ENCODE measurements at places on chromosomes 7 and 10.

DNA sequence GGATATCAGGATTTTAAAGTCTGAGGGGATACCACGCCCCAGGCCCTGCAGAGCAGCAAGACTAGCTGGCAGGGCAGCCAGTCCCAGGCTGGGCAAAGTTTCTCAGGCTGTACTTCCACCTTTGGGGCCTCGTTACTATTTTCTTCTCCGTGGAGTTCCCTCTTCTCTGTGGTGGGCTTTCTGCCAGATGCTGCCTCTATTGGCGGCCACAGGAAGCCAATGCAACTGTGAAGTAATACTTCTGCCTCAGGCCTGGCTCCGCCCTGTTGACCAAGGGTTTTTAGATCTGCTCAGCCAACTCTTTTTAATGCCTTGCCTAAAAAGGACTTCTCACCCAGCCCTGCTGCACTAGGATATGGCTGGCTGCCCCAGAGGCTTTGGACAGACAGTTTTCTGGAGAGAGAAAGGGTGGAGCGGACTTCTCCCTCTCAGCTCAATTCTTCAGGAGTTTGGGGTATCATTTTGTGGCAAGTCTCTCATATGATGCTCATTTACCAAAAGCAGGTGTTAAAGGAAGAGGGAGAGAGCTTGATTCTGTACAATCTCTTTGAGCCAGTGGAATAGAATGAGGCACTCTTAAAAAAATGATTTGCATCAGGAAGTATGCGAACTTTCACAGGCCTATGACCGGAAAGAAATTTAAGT, 67.4 kb downstream of the HHEX start:
- no peak for DNase-seq

DNA sequence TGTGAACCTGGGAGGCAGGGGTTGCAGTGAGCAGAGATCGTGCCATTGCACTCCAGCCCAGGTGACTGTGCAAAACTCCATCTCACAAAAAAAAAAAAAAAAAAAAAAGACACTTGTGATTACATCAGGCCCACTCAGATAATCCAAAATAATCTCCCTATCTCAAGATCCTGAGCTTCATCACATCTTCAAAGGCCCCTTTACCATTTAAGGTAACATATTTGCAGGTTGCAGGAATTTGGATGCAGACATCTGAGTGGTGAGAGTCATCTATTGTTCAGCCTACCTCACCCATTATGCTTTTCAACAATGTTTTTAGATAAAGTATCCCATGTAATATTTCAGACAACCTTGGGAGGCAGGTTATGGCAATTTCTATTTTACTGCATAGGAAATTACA, 51.4 kb upstream of the EXOC4 start:
- DNase-seq = no peak

DNA sequence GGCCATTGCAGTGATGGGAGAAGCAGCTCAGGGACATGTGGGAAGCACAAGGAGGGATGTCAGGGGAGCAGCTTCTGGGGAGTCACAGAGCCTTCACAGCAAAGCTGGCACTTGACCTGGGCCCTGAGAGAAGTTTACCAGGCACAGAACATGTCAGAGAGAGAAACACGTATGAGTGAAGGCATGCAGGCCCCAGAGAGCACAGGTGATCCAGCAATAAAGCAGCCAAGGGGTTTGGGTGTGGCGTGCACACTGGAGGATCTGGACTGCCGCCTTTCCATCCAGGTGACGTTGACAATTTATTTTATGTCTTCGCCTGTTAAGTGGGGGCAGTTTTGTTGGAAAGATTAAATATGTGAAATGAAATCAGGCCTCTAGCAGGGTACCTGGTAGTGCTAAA, 252.6 kb upstream of the COBL start:
- DNase-seq = no peak

DNA sequence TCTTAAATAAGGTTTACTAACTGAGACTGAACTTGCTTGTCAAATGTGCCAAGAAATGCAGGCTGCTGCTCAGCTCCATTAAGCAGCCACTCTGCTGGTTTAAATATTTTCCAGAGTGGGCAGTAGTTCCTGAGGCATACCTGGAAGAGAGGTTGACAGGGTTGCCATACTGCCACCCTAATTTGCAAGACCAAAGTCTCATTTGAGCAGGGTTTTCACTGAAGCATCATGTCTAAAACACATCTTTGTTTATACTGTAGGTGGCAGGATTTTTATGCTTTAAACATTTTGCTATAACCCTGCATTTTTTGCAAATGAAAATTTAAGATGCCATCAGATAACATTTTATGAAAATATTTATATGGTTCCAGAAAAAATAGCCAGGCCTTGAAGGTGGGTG, 618.0 kb upstream of the LRRTM3 start:
- no peak for DNase-seq

DNA sequence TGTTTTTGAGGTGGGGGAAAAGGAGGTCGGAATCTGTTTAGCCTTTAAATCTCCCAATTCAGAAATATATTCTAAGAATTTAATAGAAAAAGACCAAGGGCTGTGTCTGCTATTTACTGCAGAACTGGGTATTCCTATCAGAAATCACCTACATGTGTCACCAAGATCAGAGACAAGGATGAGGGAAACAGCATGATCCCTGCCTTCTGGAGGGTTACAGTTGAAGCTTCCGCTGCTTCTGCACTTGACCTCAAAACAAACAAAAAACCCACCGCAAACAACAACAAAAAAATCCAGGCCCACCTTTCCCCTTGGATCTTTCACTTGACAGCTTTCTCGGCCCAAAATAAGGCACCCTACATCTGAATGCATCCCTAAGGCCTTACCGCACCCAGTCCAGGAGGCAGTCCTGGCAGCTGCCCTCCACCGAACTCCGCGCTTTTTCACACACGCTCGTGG, 750 bp upstream of the CDK14 start:
- no peak for DNase-seq

Measured in activated CD4-positive, alpha-beta T cell treated with anti-CD3 and anti-CD28 coated beads, Interleukin-2, amount 50 U/mL, for 16 hours (primary cell).